ENCODE measurements at places on chromosomes 5 and 9.

GRCh38 chr9:107249131-107249533, 33.9 kb upstream of the RAD23B start:
- no peak for DNase-seq

- DNase-seq = no peak
Observed at GRCh38 chr5:175683921-175684320, 26.1 kb downstream of the HRH2 start.

GRCh38 chr5:168848569-168848968, 269.4 kb upstream of the PANK3 start:
- no peak for DNase-seq

GRCh38 chr5:151130922-151131891, 26.4 kb downstream of the ANXA6 start:
- no peak for DNase-seq

GRCh38 chr9:38281917-38282316, 110.6 kb upstream of the ALDH1B1 start:
- DNase-seq = no peak

- peak; percentile 53 for DNase-seq
Observed at GRCh38 chr9:131275332-131276093, 797 bp downstream of the FAM78A start.

DNA sequence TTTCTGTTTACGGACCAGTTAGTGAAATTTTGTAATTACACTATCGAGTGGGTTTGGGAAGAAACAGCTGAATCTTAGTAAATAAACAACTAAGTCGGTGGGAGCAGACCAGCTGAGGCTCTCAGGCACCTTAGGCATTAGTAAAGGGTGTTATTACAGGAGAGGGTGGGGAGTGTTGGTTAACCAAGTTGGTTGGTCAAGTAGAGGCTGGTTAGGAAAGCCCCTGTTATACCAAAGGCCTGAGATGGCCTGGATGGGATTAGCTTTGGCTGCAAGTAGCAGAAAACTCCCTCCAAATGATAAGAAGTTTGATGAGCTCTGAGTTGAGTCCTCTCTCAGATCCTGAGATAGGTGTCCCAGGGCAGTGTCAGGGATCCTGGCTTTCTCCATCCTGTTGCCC, 81.3 kb downstream of the PPARGC1B start:
- DNase-seq = no peak

GRCh38 chr9:77663754-77664153, 15.6 kb upstream of the GNA14 start:
- DNase-seq = no peak

- DNase-seq = peak; percentile 61
Observed at GRCh38 chr9:36023260-36024048, 13.3 kb upstream of the RECK start.

- no peak for DNase-seq
Observed at GRCh38 chr5:79847561-79847960, 143.5 kb downstream of the MTX3 start.

DNA sequence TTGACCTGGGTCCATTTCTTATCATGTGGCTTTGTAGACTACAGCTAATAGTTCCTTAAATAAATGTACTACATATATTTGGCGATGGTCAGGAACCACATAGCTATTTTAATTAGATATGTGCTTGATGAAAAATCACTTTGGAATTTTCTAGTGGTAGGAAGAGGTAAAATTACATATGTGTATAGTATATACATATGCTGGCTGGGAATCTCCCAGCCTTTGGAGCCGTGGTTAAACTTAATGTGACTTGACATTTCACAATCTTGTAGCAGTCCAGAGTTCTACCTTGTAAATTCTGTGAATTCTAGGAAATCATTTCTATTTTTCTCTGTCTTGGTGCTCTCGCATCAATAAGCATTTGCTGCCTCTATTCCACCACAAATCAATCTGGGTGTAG, 565.0 kb downstream of the DMRTA1 start:
- no peak for DNase-seq
